ENCODE measurements at places on chromosomes 3 and 15.

GRCh38 chr3:31235062-31235700, 297.5 kb upstream of the STT3B start:
- no peak for DNase-seq

- no peak for DNase-seq
These were observed 194.3 kb upstream of the SGO1 start for GRCh38 chr3:20380295-20380694.

DNA sequence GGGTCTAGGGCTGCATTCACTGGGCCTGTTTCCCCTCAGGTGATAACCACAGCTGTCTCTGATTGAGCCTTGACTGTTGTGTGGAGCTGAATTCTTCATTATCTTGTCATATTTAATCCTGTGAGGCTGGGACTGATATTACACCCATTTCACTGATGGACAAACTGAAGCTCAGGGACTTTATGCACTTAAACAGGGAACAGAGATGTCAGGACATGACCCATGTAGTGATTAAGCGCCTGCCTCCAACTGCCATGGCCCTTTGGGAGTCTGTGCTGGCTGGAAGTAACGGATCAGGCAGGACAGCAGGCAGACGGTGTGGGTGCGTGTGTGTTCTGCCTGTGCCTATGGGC, 7.5 kb downstream of the GNAI2 start:
- DNase-seq: no peak

GRCh38 chr3:151426341-151426657, 34.6 kb downstream of the IGSF10 start:
- no peak for DNase-seq

- DNase-seq: no peak
These were observed 3.3 kb upstream of the SKIC8 start for GRCh38 chr15:78302579-78303312.

Measured in uterus (tissue), 4 donors.